ENCODE measurements at places on chromosomes 5 and 9. TPM values are rescaled to one million over a fixed set of nuclear protein-coding genes. Genes with fewer than 3 reads are reported as not detected.

Gene TMED7
- 105 TPM for total RNA-seq

Gene ANKRD55
- not detected for total RNA-seq

Gene SLC6A7
- total RNA-seq: not detected

Gene ACOT12
- not detected for total RNA-seq

Gene CARTPT
- total RNA-seq: not detected

Gene NR5A1
- 0.12 TPM for total RNA-seq

Gene PCDHB4
- 5.2 TPM for total RNA-seq

DNA sequence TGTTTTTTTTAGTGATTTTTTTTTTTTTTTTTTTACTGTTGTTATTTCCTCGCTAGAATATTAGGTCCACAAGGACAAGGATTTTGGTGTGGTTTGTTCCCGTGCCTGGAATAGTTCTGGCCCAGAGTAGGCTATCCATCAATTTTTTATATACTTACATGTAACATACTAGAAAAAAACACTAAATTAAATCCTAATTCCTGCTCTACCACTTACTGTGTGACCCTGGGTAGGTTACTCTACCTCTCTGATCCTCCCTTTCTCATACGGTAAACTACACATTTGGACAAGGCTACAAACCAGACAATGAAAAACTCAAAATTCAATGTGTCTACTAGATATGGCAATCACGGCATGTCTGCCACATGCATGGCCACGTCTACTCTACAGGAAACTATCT lies 141.3 kb upstream of the ABCA1 start:
- DNase-seq: no peak

DNA sequence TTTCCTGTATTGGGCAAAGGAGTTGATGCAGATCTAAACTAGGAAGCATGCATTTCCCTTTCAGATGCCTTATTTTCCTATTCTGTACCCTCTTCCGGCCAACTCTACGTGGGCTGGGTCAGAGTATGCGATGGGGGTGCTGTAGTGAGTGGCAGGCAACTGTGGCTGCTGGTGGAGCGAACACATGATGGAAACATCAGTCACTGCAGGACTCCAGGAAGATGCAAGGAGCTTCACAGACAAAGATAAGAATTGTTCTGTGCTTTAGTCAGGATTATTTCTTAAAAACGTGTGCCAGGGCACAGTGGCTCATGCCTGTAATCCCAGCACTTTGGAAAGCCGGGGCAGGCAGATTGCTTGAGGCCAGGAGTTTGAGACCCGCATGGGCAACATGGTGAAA lies 75.1 kb downstream of the PSAT1 start:
- no peak for DNase-seq

DNA sequence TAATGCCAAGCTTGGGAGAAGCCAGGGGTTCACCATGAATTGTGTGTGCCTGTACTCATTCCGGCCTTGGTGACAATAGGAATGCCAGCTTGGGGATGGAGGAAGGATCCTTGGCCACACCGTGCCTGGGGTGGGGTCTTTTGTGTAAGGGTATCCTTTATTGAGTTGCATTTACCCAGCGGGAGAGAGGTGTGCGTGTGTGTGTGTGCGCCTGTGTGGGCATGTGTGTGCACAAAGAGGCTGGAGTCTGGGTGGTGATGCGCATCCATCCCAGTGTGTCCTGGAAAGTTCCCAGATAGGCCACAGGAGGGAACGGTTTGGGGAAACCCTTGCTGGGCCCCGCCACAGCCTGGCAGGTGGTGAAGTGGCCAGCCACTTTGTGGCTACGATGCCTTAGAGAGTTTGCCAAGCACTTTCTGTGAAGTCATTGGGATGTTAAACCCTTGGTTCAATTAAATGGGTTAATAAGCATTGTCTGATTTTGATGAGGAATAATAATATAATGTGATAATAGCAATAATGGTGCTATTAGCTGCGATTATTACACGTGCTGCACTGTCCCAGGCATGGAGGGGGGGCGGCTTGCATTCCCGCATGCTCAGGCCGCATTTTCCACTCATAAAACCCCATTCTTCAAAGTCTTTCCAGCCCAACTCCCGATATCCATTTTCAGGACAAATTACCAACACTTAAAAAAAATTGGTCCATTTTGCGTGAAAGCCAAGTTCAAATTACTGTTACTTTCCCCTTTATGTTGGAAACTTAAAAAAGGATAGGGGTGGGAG lies 13.7 kb downstream of the PITX1 start:
- no peak for DNase-seq

DNA sequence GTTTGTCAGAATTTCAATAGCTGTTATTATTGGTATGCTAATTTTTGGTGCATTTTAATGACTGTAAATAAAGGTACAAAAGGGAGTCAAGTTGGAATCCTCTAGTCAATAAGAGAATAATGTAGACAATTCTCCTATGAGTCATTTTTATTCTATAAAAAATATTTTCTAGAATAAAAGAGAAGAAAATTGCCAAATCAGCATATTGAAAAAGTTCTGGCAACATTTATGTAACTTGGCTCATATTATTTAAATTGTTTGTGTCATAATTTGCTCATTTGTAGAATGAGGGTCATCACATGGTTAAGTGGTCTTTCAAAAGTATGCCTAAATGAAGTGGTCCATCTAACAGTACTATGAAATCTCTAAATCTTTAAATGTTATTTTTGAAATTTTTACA lies 1719.8 kb upstream of the WWC1 start:
- no peak for DNase-seq

DNA sequence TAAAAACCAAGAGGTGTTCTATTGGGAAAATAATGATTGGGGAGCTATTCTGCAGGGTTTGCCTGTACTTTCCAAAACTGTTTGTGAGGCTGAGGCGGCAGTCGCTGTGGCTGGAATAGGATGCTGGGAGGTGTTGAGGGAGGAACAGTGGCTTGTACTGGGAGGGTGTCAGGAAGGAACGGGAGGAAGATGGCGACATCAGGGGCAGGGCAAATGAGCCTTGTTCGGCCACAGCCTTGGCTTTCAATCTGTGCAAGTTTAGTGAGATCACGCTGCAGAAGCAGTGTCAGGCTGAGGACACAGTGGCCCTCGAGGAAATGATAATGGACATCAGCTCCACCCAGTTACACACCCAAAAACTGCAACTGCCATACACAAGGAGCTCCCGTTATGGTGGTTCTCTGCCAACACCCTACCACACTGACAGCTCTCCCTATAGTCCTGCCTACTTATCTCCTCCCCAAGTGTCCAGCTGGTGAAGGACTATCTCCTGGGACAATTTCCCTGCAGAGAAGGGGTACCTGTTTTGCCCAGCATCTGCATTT lies 27.3 kb downstream of the KIF2A start:
- no peak for DNase-seq

Measured in cardiac muscle cell (in vitro differentiated cells and primary cell).